ENCODE measurements at places on chromosomes 16 and 17. TPM values are rescaled to one million over a fixed set of nuclear protein-coding genes. Genes with fewer than 3 reads are reported as not detected.

- no peaks in the 10 kb centered on the region for H3K36me3 ChIP-seq
- H3K27ac ChIP-seq: no peak overlapping the region
- no peak for DNase-seq
- H3K4me1 ChIP-seq: no peaks in the 10 kb centered on the region
- H3K27me3 ChIP-seq: no peaks in the 10 kb centered on the region
- no peak overlapping the region for H3K4me3 ChIP-seq
Measured at GRCh38 chr16:62475573-62475972, 439.3 kb upstream of the CDH8 start.

- peak; percentile 17 for DNase-seq
- H3K36me3 ChIP-seq: peaks cover 12% of the 10 kb centered on the region
- no peaks in the 10 kb centered on the region for H3K27me3 ChIP-seq
- peak overlapping the region; percentile 72 for H3K4me3 ChIP-seq
Measured at GRCh38 chr16:3881499-3881990, 1.0 kb upstream of the CREBBP start.

GRCh38 chr16:24349320-24349719 is 93.2 kb downstream of the CACNG3 start:
- DNase-seq: no peak
- no peaks in the 10 kb centered on the region for H3K36me3 ChIP-seq

DNA sequence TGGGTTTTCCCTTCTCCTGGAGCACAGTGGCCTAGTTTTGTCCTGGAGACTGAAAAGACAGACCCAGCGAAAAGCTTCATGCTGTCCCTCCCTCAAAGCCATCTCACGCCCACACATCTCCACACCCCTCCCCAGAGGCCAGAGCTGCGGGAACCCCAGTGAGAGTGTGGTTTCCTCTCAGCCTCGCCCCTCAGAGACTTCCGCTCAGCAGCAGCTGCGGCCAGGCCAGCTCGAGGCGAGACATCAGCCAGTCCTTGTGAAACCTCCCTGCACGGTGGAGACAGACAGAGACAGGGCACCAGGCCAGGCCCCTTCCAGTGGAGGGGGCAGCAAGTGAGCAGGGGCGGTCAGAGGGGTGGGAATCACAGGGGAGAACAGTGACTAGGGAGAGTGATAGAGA is 77.0 kb upstream of the TNRC6C start:
- H3K27ac ChIP-seq: peak overlapping the region; percentile 80
- no peaks in the 10 kb centered on the region for H3K27me3 ChIP-seq
- H3K4me3 ChIP-seq: peak overlapping the region; percentile 52
- peaks cover 87% of the 10 kb centered on the region for H3K4me1 ChIP-seq
- DNase-seq: peak; percentile 80
- peaks cover 2% of the 10 kb centered on the region for H3K36me3 ChIP-seq

DNA sequence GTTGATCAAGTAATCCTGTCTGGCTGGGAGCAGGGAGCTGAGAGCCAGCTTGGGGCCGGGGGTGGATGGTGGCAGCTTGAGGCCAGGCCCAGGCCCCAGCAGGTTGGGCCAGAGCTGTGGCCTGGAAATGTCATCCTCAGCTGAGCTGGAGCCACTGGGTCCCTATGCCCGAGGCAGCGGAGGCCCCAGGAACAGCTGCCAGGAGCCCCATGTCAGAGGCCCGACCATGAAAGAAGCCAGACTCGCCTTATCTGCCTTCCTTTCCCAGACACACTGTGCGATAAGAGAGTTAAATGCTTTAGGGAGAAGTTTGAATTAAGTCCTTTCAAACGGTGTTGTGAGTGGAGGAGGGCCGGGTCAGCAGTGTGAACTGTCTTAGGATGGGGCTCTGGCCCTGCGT is 3.5 kb downstream of the SMTNL2 start:
- peaks cover 25% of the 10 kb centered on the region for H3K27me3 ChIP-seq
- no peak overlapping the region for H3K27ac ChIP-seq
- H3K4me3 ChIP-seq: no peak overlapping the region

DNA sequence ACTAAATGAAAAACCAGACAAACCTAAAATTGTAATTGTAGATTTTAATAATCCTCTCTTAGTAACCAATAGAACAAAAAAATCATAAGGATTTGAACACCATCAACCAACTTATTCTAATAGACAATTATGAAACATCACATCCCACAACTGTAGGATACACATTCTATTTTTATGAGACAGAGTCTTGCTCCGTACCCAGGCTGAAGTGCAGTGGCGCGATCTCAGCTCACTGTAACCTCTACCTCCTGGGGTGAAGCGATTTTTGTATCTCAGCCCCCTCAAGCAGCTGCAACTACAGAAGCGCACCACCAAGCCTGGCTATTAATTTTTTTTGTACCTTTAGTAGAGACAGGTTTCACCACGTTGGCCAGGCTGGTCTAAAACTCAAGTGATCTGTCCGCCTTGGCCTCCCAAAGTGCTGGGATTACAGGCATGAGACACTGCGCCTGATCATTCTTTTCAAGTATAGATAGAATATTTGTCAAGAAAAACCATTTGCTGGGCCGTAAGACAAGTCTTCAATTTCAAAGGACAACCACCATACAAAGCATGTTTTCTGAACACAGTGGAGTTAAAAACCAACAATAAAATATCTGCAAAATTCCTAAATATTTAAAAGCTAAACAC is 49.8 kb downstream of the CREBBP start:
- no peak overlapping the region for H3K27ac ChIP-seq
- no peak for DNase-seq
- H3K36me3 ChIP-seq: peaks cover 33% of the 10 kb centered on the region
- peaks cover 39% of the 10 kb centered on the region for H3K4me1 ChIP-seq
- H3K27me3 ChIP-seq: no peaks in the 10 kb centered on the region
- no peak overlapping the region for H3K4me3 ChIP-seq

DNA sequence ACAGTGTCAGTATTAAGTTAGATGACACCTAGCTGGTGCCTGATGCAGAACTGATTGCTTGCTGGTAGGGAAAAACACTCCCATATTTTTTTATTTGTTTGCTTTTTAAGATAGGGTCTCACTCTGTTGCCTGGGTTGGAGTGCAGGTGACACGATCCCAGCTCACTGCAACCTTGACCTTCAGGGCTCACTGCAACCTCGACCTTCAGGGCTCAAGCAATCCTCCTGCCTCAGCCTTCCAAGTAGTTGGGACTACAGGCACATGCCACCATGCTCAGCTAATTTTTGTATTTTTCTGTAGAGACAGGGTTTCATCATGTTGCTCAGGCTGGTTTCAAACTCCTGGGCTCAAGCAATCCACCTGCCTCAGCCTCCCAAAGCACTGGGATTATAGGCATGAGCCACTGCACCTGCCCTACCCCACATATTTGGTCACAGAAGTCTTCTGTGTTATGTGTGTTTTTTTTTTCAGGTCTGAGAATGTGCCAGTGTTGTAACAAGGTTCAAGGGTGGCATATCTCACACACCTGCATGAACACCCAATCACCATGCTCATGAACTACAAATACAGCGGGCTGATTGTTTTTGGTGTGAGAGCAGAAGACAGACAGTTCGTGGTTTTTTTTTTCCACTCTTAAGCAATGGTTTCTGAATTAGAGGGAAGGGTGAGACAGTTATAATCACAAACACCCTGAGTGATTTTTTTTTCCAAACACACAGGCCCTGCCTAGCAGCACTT is 22.8 kb downstream of the SPAG9 start:
- no peaks in the 10 kb centered on the region for H3K36me3 ChIP-seq
- no peak overlapping the region for H3K4me3 ChIP-seq
- no peak for DNase-seq
- H3K27me3 ChIP-seq: no peaks in the 10 kb centered on the region

- peaks cover 96% of the 10 kb centered on the region for H3K4me1 ChIP-seq
- H3K27me3 ChIP-seq: no peaks in the 10 kb centered on the region
- peak overlapping the region; percentile 70 for H3K27ac ChIP-seq
- H3K4me3 ChIP-seq: no peak overlapping the region
- DNase-seq: no peak
Measured at GRCh38 chr17:14199601-14200000, 37.1 kb downstream of the CDRT15 start.

GRCh38 chr17:67648032-67648905 is 69.5 kb upstream of the NOL11 start:
- no peak for DNase-seq
- H3K4me1 ChIP-seq: no peaks in the 10 kb centered on the region
- peaks cover 6% of the 10 kb centered on the region for H3K36me3 ChIP-seq
- H3K27me3 ChIP-seq: no peaks in the 10 kb centered on the region

DNA sequence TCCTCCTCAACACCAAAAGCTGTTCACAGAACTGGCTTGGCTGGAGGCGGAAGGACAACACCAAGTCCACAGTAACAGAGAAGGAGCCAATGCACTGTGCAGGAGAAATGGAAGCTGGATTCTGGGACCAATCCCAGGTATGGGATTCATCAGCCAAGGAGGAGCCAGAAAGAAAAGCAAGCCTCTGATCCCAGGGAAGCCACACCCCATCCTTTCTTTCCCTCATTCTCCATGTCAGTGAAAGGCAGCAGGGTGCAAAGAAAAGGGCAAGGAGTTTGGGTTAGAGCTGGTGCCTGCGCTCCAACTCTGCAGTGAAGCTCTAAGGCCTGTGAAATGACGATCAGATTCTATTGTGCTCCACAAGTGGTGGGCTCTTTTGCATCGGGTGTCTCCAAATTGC is 11.0 kb downstream of the DCAKD start:
- no peak for DNase-seq
- peaks cover 25% of the 10 kb centered on the region for H3K4me1 ChIP-seq
- no peak overlapping the region for H3K4me3 ChIP-seq
- H3K36me3 ChIP-seq: no peaks in the 10 kb centered on the region
- H3K27ac ChIP-seq: no peak overlapping the region

DNA sequence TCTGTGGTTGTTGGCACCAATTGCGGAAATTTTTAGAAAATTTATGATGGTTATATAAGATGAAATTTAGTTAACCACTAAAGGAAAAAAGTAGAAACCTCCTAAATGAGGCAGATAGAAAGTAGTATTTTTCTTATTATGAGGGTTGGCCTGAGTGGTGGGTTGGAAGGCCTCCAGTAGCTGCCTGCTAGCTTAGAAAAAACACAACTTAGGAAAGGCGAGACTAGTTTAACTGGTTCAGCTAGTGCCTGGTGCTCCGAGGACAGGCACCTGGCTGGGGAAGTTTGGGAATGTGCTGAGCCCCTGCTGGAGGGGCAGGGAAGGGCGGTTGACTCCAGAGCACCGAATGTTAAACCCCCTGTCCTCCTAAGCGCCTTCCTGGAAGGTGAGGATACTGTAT is 19.9 kb downstream of the LDHD start:
- H3K36me3 ChIP-seq: peaks cover 2% of the 10 kb centered on the region
- no peaks in the 10 kb centered on the region for H3K27me3 ChIP-seq
- DNase-seq: no peak
- no peak overlapping the region for H3K4me3 ChIP-seq
- peaks cover 39% of the 10 kb centered on the region for H3K4me1 ChIP-seq

- peaks cover 31% of the 10 kb centered on the region for H3K27me3 ChIP-seq
- H3K27ac ChIP-seq: no peak overlapping the region
- H3K36me3 ChIP-seq: no peaks in the 10 kb centered on the region
- H3K4me1 ChIP-seq: no peaks in the 10 kb centered on the region
- H3K4me3 ChIP-seq: no peak overlapping the region
Measured at GRCh38 chr17:74520790-74521480, 10.3 kb downstream of the CD300LB start.

- no peaks in the 10 kb centered on the region for H3K27me3 ChIP-seq
- no peaks in the 10 kb centered on the region for H3K36me3 ChIP-seq
- peaks cover 3% of the 10 kb centered on the region for H3K4me1 ChIP-seq
- no peak overlapping the region for H3K4me3 ChIP-seq
- no peak overlapping the region for H3K27ac ChIP-seq
Measured at GRCh38 chr16:12184419-12184917, 207.9 kb downstream of the SNX29 start.

GRCh38 chr17:81044764-81045589 is 10.0 kb downstream of the BAIAP2 start:
- no peaks in the 10 kb centered on the region for H3K36me3 ChIP-seq
- H3K27me3 ChIP-seq: no peaks in the 10 kb centered on the region
- H3K4me3 ChIP-seq: no peak overlapping the region
- peaks cover 7% of the 10 kb centered on the region for H3K4me1 ChIP-seq
- H3K27ac ChIP-seq: no peak overlapping the region
- DNase-seq: no peak

DNA sequence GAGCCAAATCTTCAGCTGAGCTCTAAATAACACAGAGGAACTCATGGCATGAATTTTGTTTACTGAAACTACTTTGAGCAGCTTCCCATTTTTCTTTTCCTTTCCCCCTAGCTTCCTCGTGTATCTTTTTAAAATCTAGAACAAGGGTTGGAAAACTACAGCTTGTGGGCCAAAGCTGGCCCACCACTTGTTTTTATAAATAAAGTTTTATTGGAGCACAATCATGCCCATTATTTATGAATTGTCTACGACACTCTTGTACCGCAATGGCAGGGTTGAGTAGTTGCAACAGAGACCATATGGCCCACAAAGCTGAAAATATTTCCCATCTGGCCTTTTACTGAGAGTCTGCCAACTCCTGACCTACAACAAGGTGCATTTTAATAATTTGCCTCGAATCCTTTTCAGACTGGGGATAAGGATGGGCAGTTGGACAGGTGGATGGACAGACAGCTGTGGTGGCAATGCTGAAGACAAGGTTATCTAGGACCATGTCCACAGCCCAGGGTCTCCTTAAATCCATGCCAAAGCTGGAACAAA is 87.7 kb downstream of the RMI2 start:
- H3K27me3 ChIP-seq: no peaks in the 10 kb centered on the region
- H3K4me3 ChIP-seq: no peak overlapping the region
- H3K36me3 ChIP-seq: no peaks in the 10 kb centered on the region
- H3K4me1 ChIP-seq: no peaks in the 10 kb centered on the region
- DNase-seq: no peak

DNA sequence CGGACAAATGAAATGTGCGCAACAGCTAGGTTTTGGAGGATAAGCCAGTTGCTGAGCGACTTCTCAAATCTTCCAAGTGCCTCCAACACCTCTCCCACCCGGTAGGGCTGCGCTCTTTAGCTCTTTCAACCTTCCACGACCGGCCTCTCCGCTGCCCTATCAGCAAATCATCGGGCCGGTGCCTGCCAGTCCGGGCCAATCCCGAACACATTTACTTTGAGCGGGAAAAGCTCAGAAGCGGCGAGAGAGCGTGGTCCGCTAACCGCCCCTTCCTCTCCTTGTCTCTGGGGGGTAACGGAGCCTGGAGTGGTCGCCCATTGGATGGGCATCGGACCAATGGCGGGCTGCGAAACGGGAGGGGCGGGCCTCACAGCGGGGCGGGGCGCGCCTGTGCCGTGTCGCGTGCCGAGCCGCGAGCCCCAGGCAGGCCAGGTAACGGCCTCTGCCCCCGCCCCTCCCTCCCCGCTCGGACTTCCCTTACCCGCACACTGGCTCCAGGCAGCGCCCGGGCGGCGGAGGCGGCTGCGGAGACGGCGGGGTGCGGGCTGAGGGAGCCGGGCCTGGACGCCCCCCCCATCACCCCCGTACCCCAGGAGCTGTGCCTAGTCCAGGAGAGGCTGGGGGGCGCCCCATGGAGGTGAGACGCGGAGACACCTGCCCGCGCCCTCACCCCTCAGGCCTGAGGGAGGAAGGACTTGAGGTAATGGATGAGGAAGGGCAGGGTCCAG is at the start of gene MEIOC:
TSS of gene MEIOC (plus strand) at position 486 of the 728 bp plus-strand sequence. CDS start at position 632, 146 bp downstream.
- peak; percentile 34 for DNase-seq
- no peak within 1 kb of the TSS for H3K27ac ChIP-seq
- peak within 1 kb of the TSS; percentile 46 for H3K4me3 ChIP-seq
- H3K4me1 ChIP-seq: peaks cover 6% of the 10 kb centered on the region
- H3K36me3 ChIP-seq: no peaks in the 10 kb centered on the region

DLX4 gene
- 0.67 TPM for total RNA-seq

FOXC2 gene
- total RNA-seq: not detected

C16orf74 gene
- total RNA-seq: 0.64 TPM

FN3KRP gene
- 30.0 TPM for total RNA-seq

ASGR1 gene
- total RNA-seq: 0.64 TPM

PRR29 gene
- 0.44 TPM for total RNA-seq

LPO gene
- total RNA-seq: not detected

KRT33B gene
- total RNA-seq: not detected

CISD3 gene
- total RNA-seq: 35.1 TPM

ATAD5 gene
- total RNA-seq: 33.3 TPM

IRF8 gene
- 328 TPM for total RNA-seq

KRT12 gene
- total RNA-seq: not detected
